GM12878 (cell line): ENCODE measurements at places on chromosomes 1 and 21.

- no peak for DNase-seq
Measured at GRCh38 chr1:231431665-231432415, 9.8 kb upstream of the EGLN1 start.

GRCh38 chr21:19908390-19908789, 1089.8 kb upstream of the NCAM2 start:
- no peak for DNase-seq

GRCh38 chr1:175204330-175204729, 11.8 kb upstream of the KIAA0040 start:
- no peak for DNase-seq

- DNase-seq = no peak
Measured at GRCh38 chr1:156586892-156587477, 4.6 kb upstream of the NAXE start.

- no peak for DNase-seq
Measured at GRCh38 chr1:29542548-29542947, 306.2 kb downstream of the PTPRU start.

DNA sequence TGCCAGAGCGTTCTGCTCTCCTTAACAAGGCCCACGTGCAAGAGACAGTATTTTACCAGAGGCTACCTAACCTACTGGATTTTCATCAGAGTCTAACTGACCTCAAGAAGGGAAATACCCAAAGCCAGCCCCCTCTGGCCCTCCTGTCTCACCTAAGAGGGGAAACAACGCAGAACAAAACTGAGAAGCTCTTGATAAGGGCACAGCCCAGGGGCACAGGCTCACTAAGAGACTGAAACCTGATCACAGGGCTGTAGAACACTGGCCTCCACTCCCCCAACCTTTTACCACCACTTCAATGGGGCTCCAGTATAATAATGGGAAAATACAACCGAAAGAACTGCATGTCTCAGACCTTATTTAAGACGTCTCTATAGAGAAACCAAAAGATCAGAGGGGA, 449.5 kb upstream of the CAMK1G start:
- DNase-seq = peak; percentile 25

GRCh38 chr1:40649592-40649930, 15.9 kb downstream of the RIMS3 start:
- DNase-seq = no peak

GRCh38 chr1:201466492-201466891, 2.5 kb downstream of the PHLDA3 start:
- DNase-seq = no peak

DNA sequence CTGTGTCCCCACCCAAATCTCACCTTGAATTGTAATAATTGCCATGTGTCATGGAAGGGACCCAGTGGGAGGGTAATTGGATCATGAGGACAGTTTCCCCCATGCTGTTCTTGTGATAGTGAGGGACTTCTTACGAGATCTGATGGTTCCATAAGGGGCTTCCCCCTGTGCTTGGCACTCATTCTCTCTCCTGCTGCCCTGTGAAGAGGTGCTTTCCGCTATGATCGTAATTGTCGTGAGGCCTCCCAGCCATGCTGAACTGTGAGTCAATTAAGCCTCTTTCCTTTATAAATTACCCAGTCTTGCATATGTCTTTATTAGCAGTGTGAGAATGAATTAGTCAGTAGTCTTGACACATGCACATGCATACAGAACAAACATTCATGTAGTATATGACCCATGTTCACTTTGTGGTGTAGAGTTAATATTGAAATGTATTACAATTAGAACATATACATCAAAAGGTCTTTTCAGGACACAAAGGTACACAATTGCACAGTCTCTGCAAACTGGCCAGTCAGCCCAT, 16.9 kb upstream of the IFI16 start:
- DNase-seq = no peak

DNA sequence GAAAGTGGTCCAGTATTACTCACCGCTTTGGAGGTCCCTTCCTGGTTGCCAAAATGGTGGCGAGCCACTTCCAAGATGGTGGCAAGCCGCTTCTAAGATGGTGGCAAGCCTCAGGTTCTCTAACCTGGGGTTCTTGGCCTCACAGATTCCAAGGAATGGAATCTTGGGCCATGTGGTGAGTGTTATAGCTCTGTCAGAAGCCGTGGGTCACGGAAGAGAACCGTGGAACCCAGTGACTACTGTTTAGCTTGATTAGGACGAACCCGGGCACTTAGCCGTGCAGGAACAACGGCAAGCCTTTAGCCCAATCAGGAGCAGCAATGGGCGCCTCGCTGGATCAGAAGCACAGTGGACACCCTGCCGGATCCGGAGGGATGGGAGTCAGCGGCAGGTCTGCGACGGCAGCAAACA, 356.2 kb upstream of the TMPRSS15 start:
- DNase-seq = no peak

DNA sequence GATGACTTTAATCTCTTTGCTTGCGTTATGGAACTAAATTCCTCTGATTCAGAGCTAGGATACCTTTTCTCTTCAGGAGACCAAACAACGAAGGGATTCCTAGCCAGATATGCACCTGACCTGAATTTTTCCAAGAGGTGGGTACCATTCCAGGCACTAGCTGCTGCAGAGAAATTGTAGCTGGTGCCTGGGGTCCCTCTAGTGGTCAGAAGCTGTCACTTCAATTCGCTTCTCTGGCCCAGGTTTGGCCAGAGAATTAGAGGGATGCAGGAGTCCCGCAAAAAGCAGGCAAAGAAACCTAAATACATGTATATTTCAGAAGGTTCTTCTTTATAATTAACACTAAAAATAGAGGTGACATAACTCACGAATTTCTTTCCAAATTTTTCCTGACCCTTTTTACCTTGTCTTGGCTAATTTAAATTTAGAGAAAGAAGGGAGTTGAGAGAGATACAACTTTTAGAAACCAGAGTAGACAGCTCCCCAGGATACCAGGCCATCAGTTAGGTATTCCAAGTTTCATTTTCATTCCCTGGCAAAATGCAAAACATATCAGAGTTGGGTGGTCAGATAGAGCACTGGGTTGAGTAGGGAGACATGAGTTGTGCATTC, 9.6 kb downstream of the ACKR1 start:
- no peak for DNase-seq

DNA sequence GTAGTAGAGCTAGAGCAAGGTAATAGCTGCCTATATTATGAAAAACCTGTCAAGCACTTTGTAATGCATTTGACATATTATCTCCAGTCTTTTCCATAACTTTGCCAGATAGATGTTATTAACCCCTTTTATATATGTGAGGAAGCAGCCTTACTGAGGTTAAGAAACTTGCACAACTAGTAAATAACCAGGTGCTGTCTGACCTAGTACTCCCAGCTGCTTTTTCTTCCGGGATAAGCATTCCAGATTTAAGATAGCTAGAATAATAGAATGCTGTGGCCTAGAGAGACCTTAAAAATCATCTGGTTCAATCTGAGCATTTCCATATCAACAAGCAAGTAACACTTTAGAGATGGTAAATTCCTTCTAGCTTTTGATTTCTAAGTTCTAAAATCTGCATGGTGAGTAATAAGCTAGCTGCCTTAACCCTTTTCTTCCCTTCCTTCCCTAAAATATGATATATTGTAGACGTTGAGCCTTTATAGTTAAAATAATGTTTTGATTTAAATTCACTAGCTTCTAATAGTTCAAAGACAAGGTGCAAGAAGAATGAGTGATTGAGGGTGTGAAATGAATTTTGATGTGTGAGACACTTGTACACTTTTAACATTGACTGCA, 1.8 kb downstream of the SH3GLB1 start:
- DNase-seq = no peak

GRCh38 chr21:41095983-41096382, 72.0 kb upstream of the BACE2 start:
- DNase-seq = no peak
